ENCODE measurements at places on chromosomes 2 and 18.
A peak's percentile ranks its signal among the peaks of the same experiment; 100 is the strongest.

- DNase-seq: no peak
Measured at GRCh38 chr2:181686576-181687185, 6.4 kb upstream of the NEUROD1 start.

- DNase-seq: peak; percentile 20
Measured at GRCh38 chr18:74225193-74225840, 66.4 kb downstream of the CYB5A start.

GRCh38 chr18:41881285-41881684 is 73.7 kb upstream of the PIK3C3 start:
- DNase-seq: no peak

GRCh38 chr2:210224941-210225672 is at the start of gene ACADL:
Gene ACADL (minus strand): TSS chr2:210225447. CDS start chr2:210225263, 184 bp downstream.
- DNase-seq: peak; percentile 66

- DNase-seq: no peak
Measured at GRCh38 chr2:10985260-10985659, 73.5 kb downstream of the KCNF1 start.

DNA sequence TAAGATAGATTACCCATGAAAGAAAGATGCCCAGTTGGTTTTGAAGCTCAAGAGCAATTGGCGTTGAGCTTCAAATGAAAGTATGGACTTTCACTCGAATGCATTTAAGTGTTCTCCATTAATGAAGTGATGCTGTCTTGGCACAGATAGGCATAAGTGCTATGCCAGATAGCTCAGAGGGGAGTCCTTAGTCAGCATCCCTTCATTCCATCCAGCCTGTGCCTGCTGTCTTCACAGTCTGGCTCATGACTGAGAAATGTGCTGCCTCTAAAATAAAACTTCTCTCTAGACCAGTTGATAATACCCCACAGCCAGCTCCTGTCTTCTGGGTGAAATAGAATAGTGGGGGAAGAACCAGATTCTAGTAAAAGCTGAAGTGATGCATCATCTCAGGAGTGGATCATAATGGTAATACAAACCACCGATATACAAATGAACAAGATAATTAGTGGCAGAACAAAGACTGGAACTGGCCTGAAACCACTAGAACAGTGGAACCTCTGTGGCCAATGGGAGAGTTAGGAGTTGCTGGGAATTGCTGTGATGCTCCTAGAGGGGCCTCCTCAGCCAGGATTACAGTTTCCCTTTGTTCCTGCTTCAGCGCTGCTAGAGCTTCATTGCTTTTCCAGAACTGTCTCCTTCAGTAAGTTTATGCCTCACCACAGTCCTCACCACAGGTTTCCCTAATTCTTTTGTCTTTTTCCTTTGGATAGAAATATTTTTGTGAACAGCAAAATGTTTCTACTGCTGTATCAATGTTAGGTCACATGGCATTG is 359.3 kb downstream of the KIAA1328 start:
- no peak for DNase-seq

DNA sequence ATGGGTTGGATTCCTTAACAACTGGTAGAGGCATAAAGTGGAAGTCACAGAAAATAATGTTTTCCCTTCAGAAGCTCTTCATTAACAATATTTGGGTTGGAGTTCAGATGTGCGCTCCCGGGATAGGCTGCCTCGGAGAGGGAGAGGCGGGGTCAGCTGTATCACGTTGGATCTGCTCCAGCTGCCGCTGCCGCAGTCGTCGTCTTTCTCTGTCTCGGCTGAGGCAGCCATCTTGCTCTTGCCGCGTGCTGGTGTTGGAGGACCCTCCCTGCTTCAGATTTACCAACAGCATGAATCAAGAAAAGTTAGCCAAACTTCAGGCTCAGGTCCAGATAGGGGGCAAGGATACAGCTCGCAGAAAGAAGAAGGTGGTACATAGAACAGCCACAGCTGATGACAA is 35.1 kb downstream of the TANC1 start:
- no peak for DNase-seq

- no peak for DNase-seq
Measured at GRCh38 chr2:153823880-153824279, 47.8 kb upstream of the GALNT13 start.

GRCh38 chr2:219469186-219469724 is 29.4 kb upstream of the GMPPA start:
- peak; percentile 44 for DNase-seq

DNA sequence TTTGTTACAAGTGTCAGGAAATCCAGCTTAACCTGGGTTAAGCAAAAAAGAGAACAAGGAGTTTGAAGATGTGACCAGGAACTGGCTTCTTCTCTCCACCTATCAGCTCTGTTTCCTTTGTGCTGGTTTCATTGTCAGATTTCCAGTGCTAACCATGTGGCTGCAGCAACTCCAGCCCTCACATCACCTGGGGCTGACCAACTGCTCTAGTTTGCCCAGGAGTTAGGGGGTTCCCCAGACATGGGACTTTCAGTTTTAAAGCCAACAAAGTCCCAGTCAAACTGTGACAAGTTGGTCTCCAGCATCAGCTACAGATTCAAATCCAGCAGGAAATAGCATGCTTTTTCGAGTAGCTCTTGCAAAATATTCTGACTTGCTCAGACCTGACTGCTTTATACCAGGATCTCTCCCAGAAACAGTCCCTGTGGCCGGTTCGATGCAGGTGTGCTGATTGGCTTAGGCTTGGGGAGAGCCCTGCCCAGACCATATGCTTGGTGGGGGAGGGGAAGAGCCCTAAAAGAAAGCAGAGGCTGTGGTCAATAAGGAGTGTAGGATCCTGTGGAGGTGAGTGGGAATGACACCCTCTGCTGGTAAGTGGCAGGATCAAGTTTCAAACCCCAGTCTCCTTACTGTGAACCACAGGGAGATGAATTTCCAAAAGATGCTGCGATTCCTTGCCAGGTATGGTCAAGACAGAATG is 49.5 kb downstream of the KCNE4 start:
- peak; percentile 47 for DNase-seq

- DNase-seq: peak; percentile 74
Measured at GRCh38 chr2:197307933-197308521, 2.6 kb downstream of the ANKRD44 start.

DNA sequence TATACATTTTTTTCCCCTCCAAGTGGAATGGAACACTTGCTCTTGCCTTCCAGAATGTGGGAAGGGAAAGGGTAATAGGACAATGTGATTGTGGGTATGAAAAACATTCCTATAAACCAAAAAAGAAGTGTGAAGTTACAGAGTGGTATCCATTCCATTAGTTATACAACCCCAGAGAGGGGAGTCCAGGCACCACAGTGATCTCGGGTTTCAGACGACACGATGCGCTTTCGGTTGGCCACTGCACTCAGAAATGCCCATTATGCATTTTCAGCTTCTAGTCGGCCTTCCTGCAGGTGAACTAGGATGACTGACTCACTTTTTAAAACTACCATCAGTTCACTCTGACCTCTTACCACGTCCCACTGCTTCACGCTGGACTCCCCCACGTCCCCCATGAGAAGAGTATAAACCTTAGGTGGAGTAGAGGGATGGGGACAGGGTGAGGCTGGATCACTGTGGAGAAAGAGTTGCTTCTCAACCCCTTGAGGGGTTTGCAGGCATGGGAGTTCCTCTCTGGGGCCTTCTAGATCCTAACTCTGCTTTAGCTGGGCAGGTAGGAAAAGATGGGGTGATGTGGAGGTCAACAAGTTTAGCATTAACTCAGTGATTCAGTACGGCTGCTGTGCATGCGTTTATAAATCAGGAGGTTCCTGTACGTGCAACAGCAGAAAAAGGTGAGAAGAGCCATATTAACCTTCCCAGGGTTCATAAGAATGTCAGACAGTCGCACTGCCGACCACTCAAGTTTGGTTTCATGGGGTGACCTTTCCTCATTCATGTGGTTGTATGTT is 50.5 kb downstream of the ZNF532 start:
- no peak for DNase-seq

DNA sequence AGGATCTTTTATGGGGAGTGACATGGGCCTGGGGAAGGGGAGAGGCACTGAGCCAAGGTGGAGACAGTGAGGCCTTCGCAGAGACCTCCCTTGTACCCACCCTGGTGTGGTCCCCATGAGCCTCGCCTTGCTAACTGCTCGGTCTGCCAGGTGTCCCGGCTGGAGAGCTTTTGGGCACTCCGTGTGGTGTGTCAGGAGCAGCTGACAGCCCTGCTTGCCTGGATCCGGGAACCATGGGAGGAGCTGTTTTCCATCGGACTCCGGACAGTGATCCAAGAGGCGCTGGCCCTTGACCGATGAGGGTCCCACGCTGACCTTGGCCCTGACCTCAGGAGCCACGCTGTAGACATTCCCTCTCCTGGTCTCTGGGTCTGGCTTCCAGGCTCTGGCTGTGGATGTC is 11.5 kb upstream of the SLC4A3 start:
- DNase-seq: no peak

- no peak for DNase-seq
Measured at GRCh38 chr2:68390586-68390985, 25.5 kb downstream of the PLEK start.

- DNase-seq: peak; percentile 44
Measured at GRCh38 chr18:49031511-49032188, 80.9 kb upstream of the SMAD7 start.

DNA sequence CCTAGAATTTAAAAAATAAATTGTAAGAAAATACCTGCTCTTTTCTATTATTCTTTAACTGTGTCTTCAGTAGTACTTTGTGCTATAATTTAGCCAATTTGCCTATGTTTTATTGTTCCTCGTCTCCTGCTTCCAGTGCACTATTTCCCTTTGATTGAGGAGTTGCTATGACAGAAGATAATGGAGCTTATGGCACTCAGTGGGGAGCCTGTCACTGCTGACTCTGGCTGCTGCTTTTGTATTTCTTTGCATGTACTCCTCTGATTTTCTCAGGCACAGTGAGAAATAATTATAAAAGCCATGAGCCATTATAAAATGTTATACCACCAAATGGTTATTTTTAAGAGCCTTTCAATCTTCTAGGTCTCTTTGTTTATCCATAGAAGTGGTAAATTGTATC is 1310.8 kb upstream of the SLC39A10 start:
- DNase-seq: no peak

- DNase-seq: no peak
Measured at GRCh38 chr2:124547700-124548099, 522.6 kb downstream of the CNTNAP5 start.

DNA sequence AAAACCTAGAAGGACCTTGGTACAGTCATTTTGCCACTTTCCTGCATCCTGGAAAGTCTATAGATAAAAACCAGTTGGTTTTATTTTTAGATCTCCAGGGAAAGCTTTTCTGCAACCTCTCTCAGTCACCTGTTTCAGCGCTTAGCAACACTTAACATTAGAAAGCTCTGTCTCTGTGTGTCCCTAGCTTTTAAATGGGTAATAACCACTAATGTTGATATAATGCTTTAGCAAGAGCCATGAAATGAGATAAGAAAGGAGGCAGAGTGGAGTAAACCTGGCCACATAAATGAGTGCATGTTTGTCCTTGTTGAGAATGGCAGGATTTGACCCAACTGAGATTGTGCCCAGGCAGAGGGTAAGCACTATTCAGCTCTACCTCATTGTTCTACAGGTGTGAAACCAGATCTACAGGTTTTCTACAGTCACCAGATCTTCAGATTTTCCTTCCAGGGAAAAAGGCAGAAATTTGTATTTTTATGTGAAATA is 44.8 kb downstream of the MARCHF4 start:
- no peak for DNase-seq

DNA sequence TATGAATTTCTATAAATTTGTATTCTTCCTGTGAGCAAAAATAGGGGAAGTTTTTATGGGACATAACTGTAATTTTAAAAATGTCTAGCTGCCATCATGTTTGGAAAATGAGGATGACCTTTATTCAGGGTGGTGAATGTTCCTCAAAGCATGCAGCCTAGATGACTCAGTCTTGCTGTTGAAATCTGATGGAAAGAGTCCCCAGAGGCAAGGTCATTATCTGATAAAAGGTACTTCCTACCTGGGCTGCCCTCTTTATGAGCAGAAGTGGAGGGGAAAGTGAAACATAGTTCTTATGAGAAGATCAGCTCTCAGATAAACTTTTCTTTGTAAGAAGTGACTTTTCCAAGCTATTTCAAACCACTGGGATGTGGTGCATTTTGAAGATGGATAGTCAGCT is 1144.7 kb upstream of the PIK3C3 start:
- DNase-seq: no peak

DNA sequence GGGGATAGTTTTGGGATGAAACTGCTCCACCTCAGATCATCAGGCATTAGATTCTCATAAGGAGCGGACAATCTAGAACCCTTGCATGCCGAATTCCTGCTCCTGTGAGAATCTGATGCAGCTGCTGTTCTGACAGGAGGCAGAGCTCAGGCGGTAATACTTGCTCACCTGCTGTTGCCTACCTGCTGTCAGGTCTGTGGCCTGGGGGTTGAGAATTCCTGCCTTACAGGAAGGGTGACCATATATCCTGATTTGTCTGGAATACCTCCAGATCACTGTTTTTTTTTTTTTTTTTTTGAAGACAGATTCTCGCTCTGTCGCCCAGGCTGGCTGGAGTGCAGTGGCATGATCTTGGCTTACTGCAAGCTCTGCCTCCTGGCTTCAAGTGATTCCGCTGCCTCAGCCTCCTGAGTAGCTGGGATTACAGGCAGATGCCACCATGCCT is 21.7 kb downstream of the ACSL3 start:
- DNase-seq: no peak

DNA sequence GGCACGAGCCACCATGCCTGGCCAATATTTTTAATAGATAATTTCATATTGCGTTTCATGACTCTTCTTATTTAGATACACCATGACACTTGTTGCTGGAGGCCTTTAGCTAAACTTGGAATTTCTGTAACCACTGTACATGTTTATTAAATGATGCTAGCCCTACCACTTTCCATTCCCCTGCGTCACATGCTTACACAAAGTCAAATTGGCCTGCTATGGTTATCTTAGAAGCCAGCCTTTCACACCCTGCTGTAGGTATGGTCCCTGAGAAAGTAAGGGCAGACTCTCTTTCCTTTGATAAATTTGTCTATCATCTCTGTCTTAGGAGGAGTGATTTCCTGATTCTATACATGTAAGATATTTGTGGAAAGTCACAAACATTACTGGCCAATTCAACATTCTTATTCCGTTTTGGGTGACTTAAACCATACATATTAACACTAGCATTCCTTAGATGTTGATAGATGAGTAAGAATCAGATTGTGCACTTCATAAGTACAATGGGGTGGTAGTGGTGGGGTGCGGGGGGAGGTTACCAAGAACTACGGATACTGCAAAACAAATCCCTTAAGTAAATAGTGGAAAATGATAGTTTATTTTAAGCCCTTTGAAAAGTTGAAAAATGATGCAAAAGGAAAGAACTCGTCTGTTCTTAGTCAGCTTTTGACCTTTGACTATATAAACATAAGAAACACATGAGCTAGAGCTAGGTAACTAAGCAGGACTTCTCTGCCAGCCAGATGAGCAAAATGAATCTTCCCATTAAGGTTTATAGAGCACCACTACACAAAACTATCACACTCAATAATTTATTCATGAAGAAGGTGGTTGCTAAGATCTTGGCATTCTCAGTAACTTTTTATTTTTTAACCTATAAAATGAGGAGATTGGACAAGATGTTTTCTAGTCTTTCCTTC is 7.9 kb upstream of the NDUFV2 start:
- DNase-seq: no peak

- no peak for DNase-seq
Measured at GRCh38 chr18:37540424-37541138, 25.0 kb downstream of the CELF4 start.
